SJCRH30 (cell line): ENCODE measurements at places on chromosomes 2 and 18. TPM values are rescaled to one million over a fixed set of nuclear protein-coding genes. Genes with fewer than 3 reads are reported as not detected.

Gene GALNT5
- total RNA-seq = 0.02 TPM in 1 of 2 replicates, not detected in the other

Gene GALNT13
- 4.0 TPM in 2 replicates for total RNA-seq

Gene ANXA4
- 2.8 and 4.7 TPM in 2 replicates for total RNA-seq

Gene ALPI
- total RNA-seq = not detected in 2 replicates

Gene C2orf80
- total RNA-seq = not detected in 2 replicates

Gene RESP18
- not detected in 2 replicates for total RNA-seq

Gene SNTG2
- 0.41 TPM in 1 of 2 replicates, not detected in the other for total RNA-seq

Gene LDAH
- total RNA-seq = 23.4 and 27.6 TPM in 2 replicates

Gene DPP4
- total RNA-seq = 0.08 TPM in 1 of 2 replicates, not detected in the other

Gene OR6B2
- not detected in 2 replicates for total RNA-seq

Gene OSR1
- 1.5 and 1.8 TPM in 2 replicates for total RNA-seq

Gene CYP27C1
- 0.30 and 0.35 TPM in 2 replicates for total RNA-seq

Gene KYNU
- 0.02 TPM in 1 of 2 replicates, not detected in the other for total RNA-seq

Gene NEU2
- not detected in 2 replicates for total RNA-seq

Gene SERPINB3
- not detected in 2 replicates for total RNA-seq

Gene LONRF2
- not detected in 2 replicates for total RNA-seq

Gene PSMA8
- not detected in 2 replicates for total RNA-seq

Gene BMP10
- 0.08 TPM in 1 of 2 replicates, not detected in the other for total RNA-seq

Gene IL36RN
- not detected in 2 replicates for total RNA-seq

Gene GPR55
- total RNA-seq = 0.10 TPM in 1 of 2 replicates, not detected in the other

Gene HMSD
- not detected in 2 replicates for total RNA-seq

Gene NDUFAF7
- 25.2 and 30.3 TPM in 2 replicates for total RNA-seq

Gene ANKRD53
- total RNA-seq = 0.36 TPM in 1 of 2 replicates, not detected in the other

Gene FOXD4L1
- 0.43 and 1.0 TPM in 2 replicates for total RNA-seq

Gene ERFE
- 10.4 and 10.5 TPM in 2 replicates for total RNA-seq

Gene MYO7B
- 2.7 and 3.7 TPM in 2 replicates for total RNA-seq

Gene ALPG
- total RNA-seq = not detected in 2 replicates

Gene FAM237A
- not detected in 2 replicates for total RNA-seq

Gene EPB41L3
- 0.18 TPM in 1 of 2 replicates, not detected in the other for total RNA-seq

Gene FBLN7
- total RNA-seq = 0.04 TPM in 1 of 2 replicates, not detected in the other

Gene C2orf76
- total RNA-seq = 4.2 and 7.0 TPM in 2 replicates

Gene ARHGAP28
- total RNA-seq = 12.6 and 15.1 TPM in 2 replicates

Gene SNORC
- total RNA-seq = 0.33 and 0.75 TPM in 2 replicates

Gene ANO7
- total RNA-seq = 2.3 and 3.2 TPM in 2 replicates

Gene IL1RL2
- not detected in 2 replicates for total RNA-seq

Gene ZSWIM2
- total RNA-seq = not detected in 2 replicates

Gene NT5DC4
- total RNA-seq = not detected in 2 replicates

Gene IL36A
- not detected in 2 replicates for total RNA-seq

Gene CYP26B1
- 9.7 and 11.3 TPM in 2 replicates for total RNA-seq

Gene RBBP8
- 35.9 and 40.9 TPM in 2 replicates for total RNA-seq

Gene TMEM247
- not detected in 2 replicates for total RNA-seq

Gene IL1B
- not detected in 2 replicates for total RNA-seq

Gene RBM44
- total RNA-seq = 0.15 and 0.28 TPM in 2 replicates

Gene C2orf81
- 0.43 and 0.48 TPM in 2 replicates for total RNA-seq

Gene VWC2L
- total RNA-seq = not detected in 2 replicates

Gene MARCHF4
- total RNA-seq = not detected in 2 replicates

Gene CXCR4
- total RNA-seq = 161 and 164 TPM in 2 replicates

Gene CYP27A1
- 3.2 and 3.6 TPM in 2 replicates for total RNA-seq

Gene DNAJC5G
- total RNA-seq = not detected in 2 replicates

Gene SLC25A12
- total RNA-seq = 22.9 and 23.6 TPM in 2 replicates

Gene IL1RL1
- total RNA-seq = not detected in 2 replicates
